Psoas muscle (tissue), 8 donors: ENCODE measurements at places on chromosomes 1 and 21. TPM values are rescaled to one million over a fixed set of nuclear protein-coding genes. Genes with fewer than 3 reads are reported as not detected.

GRCh38 chr1:67013573-67013972 is 40.4 kb downstream of the SLC35D1 start:
- DNase-seq, result no peak

- no peak for DNase-seq
Observed at GRCh38 chr1:48236716-48237470, 14.4 kb downstream of the SLC5A9 start.

ERVH48-1 gene
- total RNA-seq, result not detected

CASQ1 gene
- total RNA-seq, result 473 TPM

GRCh38 chr1:203090421-203091198 is 4.8 kb upstream of the MYOG start:
- no peak for DNase-seq

GRCh38 chr1:227058321-227058751 is 118.2 kb downstream of the COQ8A start:
- DNase-seq, result no peak

DNA sequence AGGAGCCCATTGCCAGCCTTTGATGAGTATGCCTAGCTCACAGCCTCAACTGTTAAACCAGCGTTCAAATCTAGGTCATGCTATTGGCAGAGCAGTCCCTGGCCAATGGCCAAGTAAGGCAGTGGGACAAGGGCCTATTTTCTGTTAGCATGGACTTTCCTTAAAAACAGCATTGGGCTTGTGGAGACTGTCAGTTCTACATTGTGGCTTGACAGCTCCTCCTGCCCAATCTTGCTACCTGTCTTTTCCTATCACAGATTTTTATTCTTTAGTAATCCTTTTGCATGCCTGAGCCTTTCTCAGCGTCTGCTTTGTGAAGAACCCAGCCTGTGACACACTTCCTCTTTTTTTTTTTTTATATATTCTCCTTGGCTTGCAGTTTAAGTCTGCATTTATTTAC is 56.4 kb downstream of the DIP2A start:
- peak; percentile 72 for DNase-seq

CCDC185 gene
- total RNA-seq, result not detected

DNA sequence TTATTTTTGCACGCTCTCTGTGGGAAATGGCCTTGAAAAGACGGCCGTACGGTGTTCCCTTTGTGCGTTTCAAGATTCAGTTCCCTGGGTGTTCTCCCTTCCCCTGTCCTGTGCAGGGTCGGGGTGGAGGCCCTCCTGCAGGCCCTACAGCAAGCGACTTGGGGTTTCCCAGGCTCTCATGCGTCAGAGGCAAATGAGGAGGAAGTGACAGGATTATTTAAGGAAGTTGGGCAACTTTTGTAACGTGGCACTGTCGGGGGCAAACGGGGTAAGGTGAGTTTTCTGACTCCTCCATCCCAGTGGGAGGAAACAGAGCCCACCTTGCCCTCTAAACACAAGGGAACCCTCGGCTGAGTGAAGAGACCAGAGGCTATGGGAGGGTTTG is 16.1 kb upstream of the AJAP1 start:
- DNase-seq, result peak; percentile 42

DNA sequence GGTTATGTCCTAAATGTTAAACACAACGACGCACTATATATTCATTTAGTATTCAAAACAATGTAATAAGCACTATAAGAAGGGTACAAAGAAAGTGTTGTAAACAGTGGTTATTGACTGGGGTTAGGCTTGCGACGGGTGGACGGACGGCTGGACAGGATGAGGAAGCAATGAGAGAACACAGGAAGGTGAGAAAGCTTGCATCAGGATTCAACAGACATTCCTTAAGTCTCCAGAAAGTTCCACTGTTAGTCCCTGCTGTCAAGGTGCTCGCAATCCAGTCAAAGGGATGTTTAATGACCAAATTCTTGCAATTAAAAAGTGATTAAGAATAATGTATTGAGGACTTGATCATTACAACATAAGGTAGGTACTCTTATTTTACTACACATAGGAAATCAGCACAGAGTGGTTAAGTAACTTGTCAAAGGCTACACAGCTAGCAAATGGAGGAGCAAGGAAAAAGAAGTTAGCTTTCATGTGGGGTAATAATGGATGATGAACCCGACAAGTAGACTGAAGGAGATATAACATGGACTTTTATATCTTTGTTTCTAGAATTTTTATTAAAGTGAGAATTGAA is 994 bp upstream of the ACBD6 start:
- no peak for DNase-seq

SPRR4 gene
- not detected for total RNA-seq

- DNase-seq, result no peak
Observed at GRCh38 chr1:211376807-211377470, 50.3 kb downstream of the TRAF5 start.

DNA sequence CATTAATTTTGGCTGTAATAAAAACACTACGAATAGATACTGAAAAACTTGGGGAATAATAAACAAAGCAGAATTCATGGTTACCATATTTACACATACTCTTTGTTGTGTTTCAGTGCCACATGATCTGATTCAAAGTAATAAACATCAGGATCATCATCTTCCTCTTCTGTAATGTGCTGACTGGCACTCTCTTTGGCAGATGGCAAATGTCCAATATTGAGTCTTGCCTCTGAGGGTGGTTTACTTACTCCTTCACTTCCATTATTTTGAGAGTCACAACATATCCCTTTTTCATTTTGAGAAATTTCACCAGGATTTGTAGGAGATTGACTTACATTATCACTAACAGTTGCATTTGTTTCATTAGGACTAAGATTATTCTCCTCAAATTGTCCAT is 50.7 kb downstream of the ZZZ3 start:
- no peak for DNase-seq

- no peak for DNase-seq
Observed at GRCh38 chr1:59391212-59392179, 94.6 kb downstream of the FGGY start.

- DNase-seq, result peak; percentile 52
Observed at GRCh38 chr21:42061195-42061985, 9.7 kb upstream of the UMODL1 start.

DNA sequence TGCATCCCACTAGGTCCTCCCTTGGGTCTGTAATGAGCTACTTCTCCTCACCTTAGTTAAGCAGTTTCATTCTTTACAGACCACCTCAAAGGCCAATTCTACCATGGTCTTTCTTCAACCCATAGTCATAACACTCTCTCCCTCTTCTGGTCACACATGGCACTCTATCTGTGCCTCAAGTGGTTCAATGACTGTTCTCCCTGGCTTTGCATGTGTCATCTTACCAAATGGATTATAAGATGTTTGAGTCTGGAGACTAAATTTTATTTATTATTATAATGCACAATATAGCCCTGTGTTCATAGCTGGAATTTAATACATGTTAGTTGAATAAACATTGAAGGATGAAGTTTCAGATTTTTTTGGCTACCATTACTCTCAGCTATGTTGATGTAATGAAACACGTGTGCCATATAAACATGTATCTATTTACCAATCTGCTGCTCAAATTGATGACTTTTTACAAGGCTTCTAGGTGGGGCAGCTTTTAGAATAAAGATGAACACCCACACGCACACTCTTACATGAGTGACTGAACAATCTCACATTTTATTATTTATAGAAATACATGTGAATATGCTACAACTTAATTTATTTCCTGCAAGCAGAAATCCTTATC is 102.1 kb downstream of the RUNX1 start:
- DNase-seq, result no peak

RAD54L gene
- not detected for total RNA-seq

SON gene
- 130 TPM for total RNA-seq

KIF14 gene
- total RNA-seq, result 0.11 TPM

CD5L gene
- total RNA-seq, result not detected

TFF3 gene
- total RNA-seq, result 3.0 TPM

- no peak for DNase-seq
Observed at GRCh38 chr1:227729881-227730629, 5.0 kb downstream of the JMJD4 start.

DNA sequence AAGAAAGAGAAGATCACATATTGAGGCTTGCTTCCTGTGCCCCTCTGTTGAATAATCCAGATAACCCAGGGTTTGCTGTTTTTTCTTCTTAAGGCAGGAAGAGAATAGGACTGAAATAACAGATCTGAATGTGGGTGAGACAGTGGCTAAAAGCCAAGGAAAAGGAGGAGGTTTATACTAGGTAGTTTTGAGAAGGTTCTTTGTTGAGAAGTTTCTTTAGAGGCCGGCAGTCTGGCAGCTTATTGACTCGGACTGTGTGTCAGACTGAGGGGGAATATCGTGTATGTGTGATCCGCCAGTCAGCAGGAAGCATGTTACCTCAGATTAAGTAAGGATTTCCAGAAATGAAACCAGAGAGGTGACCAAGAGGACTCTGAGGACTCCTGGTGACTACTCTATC is 119.8 kb downstream of the PLA2G4A start:
- DNase-seq, result no peak

AGMAT gene
- total RNA-seq, result 2.6 TPM

DNA sequence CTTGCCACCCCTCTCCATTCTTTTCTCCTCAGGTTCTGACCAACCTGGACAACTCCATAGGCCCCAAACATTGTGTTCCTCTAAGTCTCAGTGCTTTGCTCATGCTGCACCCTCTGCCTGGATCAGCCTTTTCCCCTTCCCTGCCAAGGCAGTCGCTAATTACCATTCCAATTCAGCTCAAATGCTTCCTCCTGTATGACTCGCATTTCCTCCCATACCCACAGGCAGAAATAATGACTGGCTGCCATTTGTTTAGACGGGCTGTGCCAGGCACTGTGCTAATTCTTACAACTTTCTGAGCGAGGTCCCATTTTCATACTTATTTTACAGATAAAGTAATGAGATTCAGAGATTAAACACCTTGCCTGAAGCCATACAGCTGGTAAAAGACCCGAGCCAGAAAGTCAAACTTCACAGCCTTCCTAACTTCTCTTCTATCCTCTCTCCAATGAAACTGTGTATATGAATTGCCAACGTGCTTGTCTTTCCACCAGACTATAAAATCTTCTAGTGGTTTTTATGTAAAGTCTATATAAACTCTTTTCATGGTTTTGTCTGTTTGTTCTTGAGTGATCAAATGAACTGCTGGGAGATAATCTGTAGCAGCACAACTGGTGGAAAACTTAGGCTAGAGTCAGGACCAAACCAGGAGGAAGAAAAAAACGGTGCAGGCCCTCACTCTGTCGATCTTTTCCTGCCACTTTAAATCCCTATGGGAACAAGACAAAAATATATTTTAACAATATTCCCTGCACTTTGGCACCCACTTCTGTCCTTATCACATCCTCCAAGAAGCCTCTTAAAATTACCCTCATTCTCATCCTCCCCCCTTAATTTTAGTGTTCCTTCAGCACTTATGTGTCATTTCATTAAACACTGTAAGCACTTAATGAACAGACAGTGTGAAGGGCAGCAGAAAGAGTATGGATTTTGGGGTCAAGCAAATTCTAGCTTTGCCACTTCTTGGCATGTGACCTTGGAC is 33.7 kb downstream of the RAB3B start:
- no peak for DNase-seq

DNA sequence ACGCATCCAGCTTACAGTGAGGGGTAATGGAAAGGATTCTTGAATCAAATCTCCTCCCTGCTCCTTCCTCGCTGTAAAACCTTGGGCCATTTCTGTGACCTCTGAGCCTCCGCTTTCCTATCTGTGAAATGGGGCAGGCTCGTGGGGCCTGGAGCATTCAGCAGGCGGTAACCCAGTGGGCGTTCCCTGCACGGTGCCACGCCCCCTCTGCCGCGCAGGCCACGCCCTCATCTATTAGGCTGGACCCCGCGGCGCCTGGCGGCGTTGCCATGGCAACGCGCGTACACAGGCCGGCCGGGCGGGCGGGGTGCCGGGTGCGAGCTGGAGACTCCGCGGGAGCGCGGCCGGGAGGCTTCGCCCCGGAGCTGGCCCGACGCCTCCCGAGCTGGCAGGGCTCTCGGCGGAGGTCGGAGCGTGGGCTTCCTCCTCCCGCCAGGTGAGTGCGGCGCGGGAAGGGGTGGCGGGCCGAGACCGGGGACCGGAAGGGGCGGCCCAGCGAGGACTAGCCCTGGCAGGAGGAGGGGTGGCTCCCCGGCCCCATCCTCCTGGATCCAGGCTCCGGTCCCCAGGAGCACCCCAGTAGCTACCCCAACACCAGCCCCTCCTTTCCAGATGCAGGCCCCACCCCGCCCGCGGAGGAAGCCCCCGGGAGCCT is at the start of gene FHAD1:
Gene FHAD1 (plus strand): TSS at position 264 of the 655 bp plus-strand sequence. CDS start 4,562 bp downstream, outside the sequence.
- DNase-seq, result no peak

EVA1C gene
- 5.5 TPM for total RNA-seq

DNA sequence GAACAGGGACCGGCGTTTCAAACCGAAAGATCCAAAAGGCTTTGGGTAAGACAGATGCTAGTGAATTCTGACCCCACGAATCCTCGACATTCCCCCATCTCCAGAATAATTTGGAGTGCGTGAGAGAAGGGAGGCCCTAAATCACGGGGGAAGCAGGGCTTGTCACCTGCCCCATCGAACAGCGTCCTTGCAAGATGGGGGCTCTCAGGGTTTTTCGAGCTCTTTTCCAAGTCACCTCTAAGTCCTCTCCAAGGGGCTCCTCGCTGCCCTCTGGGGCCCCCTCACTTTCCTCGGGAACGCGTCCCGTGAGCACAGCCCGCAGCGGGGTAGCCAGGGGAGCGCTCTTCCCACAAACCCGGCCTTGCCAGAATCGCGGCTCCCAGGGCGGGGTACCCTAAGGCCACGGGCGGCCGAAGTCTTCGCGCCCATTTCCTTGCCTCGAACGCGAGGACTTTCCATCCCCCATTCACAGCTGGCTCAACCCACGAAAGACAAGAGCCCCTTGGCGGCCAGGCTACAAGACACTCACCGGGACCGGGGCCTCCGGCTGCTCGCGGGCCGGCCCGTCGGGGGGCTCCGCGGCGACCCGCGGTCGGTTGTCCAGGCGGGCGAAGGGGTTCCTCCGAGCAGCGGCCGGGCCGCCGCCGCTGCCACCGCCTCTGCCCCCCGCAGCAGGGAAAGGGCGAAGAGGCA is 546 bp downstream of the DONSON start:
- peak; percentile 49 for DNase-seq

- no peak for DNase-seq
Observed at GRCh38 chr1:215360031-215360430, 207.1 kb upstream of the KCTD3 start.

HSD11B1 gene
- total RNA-seq, result 2.8 TPM

DNA sequence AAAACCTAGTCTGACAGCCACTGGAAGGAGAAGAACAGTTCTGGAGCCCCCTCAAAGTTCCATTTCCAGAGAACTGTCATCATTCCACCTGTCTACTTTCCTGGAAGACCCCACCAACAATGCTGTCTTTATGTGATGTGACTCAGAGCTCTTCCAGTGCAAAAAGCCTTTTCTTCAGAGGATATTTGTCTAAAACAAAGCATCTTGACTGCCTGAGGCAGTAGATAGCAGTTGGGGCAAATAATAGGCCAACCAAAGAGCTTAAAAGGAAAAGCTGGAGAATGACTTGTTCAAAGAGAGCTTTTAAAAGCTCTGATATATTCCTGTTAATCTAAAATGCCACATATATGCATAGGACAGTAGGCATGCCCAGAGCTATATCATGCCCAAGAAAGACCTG is 62.6 kb downstream of the MIS18A start:
- no peak for DNase-seq

HS2ST1 gene
- 9.3 TPM for total RNA-seq

FAM131C gene
- not detected for total RNA-seq
